ENCODE measurements at places on chromosomes 16 and 17.

DNA sequence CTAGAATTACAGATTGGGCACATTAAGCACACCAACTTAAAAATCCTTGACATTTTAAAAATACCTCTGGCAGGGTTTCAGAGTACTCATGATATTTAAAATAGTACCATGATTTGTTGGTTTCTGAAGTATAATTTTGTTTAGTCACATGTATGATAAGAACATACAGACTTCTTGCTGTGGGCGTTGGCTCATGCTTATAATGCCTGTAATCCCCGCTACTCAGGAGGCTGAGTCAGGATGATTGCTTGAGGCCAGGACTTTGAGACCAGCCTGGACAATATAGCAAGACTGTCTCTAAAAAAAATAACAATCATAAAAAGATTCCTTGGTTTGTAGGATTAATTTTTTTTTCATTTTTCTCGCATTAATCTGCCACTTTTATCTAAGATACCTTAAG, 78.5 kb downstream of the NOS2 start:
- no peak for DNase-seq

GRCh38 chr16:14562691-14563491, 67.2 kb downstream of the PARN start:
- no peak for DNase-seq

- peak; percentile 59 for DNase-seq
Observed at GRCh38 chr17:63930951-63931575, 1.1 kb downstream of the CD79B start.

DNA sequence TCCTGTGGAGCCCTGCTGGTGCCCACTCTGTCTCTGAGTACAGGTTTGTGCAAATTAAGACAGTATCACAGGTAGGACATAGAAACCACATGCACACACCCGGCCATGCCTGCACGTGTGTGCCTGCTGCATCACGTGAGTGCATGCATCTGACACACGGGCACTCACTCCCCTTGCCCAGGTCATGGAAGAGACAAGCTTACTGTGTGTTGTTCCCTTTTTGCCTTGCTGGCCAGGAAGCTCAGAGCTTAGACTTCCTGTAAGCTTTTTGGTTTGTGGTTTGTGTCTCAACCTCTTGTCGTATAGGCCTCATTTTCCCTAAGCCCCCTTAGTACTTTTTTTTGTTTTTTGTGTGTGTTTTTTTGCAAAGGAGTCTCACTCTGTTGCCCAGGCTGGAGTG, 25.0 kb downstream of the ZNF469 start:
- DNase-seq = no peak

- DNase-seq = no peak
Observed at GRCh38 chr17:56324676-56325075, 171.4 kb downstream of the ANKFN1 start.

- DNase-seq = peak; percentile 35
Observed at GRCh38 chr17:43020789-43021740, 1.1 kb downstream of the VAT1 start.

DNA sequence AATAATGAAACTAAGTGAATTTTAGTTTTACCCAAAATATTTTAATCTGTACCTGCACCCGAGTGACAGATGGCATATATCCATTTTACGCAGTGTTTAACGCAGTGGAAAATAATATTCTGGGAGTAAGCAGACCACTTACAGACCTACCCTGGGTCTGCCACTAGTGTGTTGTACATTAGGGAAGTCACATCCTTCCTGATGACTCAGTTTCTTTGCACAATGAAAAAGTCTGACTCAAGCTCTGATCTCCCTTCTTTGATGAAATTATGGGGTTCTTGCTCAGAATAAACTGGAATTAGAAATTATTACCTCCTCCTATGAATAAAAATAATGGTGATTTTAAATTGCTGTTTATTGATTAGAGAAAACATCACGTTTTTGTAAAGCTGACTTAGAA, 123.2 kb upstream of the AXIN2 start:
- no peak for DNase-seq

GRCh38 chr17:9850151-9850550, 24.4 kb downstream of the GLP2R start:
- DNase-seq = no peak

GRCh38 chr16:11165894-11166665, 89.9 kb downstream of the SOCS1 start:
- no peak for DNase-seq

GRCh38 chr17:40443196-40443987, at the start of gene IGFBP4:
Gene IGFBP4 (plus strand): TSS chr17:40443450. CDS start chr17:40443736, 286 bp downstream.
- peak; percentile 72 for DNase-seq

DNA sequence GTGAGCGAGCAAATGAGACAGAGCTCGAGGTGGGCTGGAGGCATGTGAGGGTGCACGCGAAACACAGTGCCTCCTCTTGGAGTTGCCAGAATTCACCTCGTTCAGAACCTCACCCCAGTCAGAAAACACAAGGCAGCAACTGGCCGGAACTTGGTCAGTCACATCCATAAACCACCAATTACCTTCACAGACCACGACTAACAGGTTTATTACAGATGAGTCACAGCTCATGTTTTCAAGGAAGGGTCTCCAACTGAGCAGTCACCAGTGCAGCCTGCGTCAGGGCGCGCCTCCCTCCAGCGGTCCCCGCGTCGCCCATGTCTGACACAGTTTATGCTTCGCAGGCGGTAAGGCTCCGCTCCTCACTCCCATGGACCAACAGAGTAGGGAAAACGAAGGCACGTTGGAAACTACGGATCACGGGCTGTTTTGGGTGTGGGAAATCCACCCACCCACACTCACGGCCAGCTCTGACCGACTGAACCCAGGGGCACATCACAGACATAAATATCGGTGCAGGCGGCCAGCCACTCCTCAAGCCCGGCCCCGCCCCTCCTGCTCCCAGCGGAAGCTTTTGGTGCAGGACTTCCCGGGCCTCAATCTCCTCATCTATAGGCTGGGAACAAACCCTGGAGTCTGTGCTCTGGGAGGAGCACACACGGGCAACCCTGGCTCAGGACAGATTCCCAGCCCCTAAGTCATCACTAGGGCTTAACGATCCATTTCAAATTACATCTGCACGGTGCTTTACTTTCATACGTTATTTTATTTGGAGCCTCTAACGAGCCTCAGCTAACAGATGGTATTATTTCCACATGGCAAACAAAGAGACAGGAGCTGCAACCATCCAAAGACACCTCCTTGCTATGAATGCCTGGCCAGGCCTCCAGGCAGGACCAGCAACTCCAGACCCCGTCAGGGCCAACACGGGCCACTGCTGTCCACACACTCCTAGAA, 126.3 kb downstream of the ZNF778 start:
- no peak for DNase-seq

DNA sequence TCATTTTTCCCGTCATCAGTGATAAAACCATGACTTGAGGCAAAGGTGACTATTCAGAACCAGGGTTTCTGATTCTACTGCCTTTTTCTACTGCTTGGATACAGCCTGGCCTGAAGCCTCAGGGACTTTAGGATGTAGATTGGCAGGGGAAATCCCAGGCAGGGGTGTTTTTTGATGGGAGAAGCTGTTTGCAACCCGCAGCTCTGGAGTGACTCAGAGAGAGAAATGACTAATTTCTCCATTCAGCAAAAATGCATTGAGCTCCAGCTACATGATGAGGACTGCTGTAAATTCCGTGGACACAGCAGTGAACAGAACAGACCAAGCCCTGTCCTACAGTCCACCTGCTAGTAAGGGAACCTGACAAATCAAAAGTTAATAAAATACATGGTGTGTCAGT, 560.6 kb downstream of the CDH13 start:
- DNase-seq = no peak

DNA sequence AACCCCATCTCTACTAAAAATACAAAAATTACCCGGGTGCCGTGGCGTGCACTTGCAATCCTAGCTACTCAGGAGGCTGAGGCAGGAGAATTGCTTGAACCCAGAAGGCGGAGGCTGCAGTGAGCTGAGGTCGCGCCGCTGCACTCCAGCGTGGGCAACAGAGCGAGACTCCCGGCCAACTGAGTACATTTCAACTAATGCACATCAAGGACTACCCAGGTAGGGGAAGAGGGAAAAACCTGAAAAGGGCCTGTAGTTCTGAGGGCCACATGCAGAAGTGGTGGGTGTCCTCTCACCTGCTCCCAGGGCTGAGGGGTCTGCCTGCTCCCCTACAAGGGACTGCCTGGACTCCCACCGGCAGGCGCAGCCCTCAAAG, 584 bp upstream of the SLC16A5 start:
- DNase-seq = no peak

GRCh38 chr16:65845466-65846209, 520.9 kb upstream of the CDH5 start:
- no peak for DNase-seq

DNA sequence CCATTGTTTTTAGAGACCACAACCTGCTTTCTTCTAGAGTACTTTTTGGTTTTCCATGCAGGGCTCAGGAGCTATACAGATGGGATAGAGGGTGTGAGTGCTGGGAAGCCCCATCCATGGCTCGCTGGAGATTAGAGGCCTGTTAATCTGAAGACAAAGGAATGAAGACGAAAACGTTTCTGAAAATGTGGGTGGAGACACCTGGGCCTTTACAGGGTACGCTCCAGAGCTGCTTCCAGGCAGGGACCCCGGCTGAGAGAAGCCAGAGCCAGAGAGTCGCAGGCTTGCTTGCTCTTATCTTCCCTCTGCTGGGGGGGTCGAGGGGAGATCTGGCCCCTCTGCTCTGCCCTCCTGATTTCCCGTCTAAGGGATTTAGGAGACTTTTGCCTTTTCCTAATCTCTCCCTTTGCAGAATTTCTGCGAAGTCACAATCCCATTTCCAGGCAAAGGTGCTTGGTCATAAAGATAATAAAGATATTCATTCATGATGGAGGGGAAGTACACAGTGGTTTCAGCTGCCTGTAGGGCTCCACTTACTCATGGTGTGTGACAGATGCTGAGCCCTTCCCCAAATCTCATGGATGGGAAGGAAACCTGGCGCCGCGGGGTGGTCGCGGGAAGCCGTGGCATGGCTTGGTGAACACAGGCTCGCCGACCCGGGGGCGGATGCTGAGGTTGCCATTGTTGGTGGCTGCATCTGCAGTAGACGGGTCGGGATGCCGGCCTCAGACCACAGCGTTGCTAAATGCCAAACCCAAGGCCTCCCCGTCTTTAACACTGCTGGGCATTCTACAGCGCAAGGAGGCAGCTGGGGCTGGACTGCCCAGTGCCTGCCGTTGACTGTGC, 4.8 kb upstream of the SOCS3 start:
- DNase-seq = no peak

- DNase-seq = no peak
Observed at GRCh38 chr16:72961115-72961832, 86.7 kb downstream of the ZFHX3 start.

GRCh38 chr17:79923974-79924638, 84.9 kb upstream of the CBX4 start:
- no peak for DNase-seq

DNA sequence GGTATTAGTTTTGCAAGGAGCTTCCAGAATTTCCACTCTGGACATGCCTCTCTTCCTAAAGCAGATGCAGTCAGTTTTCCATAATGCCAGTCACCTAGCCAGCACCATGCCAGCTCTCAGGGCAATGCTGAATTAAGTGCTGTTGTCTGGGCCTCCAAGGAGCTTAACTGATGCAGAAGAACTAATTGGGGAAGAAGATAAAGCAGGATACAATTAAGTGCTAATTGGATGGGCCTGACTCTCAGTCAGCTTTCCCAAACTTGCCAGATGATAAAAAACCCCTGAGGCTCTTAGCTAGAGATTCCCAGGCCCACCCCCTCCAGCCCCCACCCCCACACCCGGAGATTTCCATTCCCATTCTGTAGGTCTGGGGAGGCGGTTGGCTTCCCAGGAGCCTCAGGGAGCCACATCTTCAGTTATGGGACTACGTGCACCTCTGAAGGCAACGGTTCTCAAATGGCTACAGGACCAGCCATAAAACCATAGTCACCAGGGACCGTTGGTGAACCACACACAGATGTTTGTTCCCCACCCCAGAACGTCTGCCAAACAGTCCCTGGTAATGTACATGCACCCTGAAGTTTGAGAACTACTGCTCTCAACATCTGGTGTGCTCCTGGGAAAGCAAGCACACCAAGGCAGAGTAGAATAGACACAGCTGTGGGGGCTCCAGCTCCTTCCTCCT, 499.1 kb upstream of the CDH5 start:
- DNase-seq = no peak

DNA sequence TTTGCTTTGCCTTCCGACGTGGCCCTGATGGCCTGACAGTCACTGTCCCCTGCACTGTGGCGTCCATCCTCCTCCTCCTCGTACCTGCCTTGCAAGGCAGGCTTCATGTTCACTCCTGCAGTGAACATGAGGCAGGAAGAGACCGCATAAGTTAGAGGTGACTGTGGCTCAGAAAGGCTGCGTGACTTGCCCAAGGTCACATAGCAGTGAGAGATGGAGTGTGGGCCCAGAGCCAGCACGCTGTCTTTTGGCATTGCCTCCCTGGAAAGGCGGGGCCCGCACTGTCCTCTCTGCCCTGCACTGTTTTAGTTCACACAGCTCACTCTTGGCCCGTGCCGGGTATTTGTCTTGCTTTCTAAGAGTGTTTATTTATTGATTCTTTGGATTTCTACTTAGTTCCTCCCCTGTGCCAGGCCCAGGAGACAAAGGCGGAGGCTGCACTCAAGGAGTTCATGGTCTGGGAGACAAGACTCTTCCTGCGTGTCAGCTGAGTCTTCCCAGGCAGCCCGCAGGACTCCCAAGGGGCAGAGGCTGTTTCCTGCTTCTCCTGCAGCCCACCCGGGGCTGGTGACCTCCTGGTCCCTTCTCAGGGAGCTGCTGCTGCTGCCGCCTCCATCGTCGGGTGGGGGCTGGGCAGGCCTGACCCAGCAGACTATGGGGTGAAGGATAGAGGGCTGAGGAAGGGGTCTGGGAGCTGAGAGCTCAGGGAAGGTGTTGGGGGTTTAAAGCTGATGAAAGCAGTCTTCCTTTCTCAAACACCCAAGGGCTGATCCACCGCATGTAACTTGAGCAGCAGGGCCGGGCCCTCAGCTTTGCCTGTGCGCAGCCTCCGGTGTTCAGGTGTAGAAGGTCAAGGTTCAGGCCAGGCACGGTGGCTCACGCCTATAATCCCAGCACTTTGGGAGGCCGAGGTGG, 12.7 kb downstream of the CYGB start:
- DNase-seq = no peak

GRCh38 chr17:58706351-58707140, 14.1 kb downstream of the RAD51C start:
- DNase-seq = no peak

DNA sequence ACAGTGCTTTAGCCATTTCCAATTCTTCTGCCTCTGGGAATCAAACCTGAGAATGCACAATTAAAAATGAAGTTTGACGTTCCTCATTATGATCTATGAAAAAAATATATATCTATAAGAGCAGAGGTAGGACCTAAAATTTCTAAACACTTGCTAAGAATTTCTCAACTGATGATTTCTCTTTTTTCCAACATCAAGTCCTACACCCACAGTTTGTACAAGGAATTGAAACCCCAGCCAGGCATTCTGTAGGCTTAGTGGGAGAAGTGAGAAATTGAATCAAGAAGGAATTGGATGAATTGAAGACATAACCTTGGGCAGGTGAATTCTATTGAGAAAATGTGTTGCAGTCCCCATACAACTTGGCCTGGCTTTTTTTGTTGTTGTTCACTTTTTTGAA, 2.7 kb downstream of the CACNG3 start:
- DNase-seq = no peak

- no peak for DNase-seq
Observed at GRCh38 chr17:2369039-2369438, 31.7 kb downstream of the SGSM2 start.

GRCh38 chr16:81921843-81922584, 89.3 kb downstream of the SDR42E1 start:
- no peak for DNase-seq
